GM04503 (cell line): ENCODE measurements at places on chromosomes 16 and 17.

DNA sequence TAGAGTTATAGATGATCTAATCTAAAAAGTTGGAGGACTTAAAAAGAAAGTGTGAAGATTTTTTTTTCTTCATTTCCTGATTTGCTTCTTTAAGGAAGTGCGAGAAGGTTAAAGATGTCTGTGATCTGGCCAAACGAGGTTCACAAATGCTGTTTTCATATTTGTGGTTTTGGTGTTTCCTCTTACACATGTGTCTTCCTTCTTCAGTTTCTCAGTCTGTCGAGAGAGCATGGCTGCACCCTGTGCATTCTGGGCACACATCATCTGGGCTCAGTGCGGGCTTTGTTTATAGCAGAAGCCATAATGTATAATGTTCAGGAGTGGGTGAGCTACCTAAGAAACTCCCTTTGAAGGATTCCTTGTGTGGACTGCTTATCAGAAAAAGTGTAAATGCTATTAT, 260.4 kb upstream of the TBX2 start:
- DNase-seq = peak; percentile 56

- peak; percentile 72 for DNase-seq
These were observed 39.4 kb downstream of the TUBD1 start for GRCh38 chr17:59853168-59853918.

GRCh38 chr17:71402661-71403141, 718.1 kb upstream of the SOX9 start:
- no peak for DNase-seq

DNA sequence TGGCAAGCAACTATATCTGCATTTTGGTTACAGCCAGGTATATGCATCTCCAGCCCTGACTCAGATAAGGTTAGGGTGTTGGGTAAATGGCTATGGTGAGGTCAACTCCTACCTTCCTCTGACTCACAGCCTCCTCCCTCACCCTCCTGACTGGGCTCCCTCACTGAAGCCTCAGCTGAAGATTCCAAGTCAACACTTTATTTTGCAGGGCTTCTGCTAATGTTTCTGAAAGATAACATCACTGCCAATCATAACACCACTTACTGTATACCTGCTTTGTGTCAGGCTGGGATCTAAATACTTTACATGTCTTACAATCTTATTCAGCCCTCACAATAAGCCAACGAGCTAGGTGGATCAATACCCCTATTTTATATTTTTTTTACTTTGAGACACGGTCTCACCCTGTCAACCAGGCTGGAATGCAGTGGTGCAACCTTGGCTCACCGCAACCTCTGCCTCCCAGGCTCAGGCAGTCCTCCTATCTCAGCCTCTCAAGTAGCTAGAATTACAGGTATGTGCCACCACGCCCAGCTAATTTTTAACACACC, 47.8 kb upstream of the GCSH start:
- no peak for DNase-seq

- DNase-seq = no peak
These were observed 795 bp downstream of the KCTD13 start for GRCh38 chr16:29925105-29925756.

DNA sequence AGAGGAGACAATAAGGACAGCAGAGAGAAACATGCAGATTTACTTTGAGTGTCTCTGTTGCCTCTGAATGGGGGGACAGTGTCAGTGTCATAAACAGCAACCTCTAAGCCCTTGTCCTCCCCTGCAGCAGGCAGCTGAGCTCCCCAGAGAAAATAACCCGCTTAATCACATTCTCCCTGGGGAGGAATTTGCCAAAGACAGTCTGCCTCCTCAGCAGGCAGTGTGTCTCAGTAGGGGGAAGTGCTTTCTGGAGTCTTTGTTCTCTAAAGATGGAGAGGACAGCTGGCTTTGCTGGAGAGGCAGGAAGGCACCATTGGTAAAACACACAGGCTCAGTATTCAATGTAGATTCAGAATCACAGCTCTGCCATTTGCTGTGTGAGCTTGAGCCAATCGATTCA, 16.1 kb downstream of the TEKT5 start:
- DNase-seq = no peak

DNA sequence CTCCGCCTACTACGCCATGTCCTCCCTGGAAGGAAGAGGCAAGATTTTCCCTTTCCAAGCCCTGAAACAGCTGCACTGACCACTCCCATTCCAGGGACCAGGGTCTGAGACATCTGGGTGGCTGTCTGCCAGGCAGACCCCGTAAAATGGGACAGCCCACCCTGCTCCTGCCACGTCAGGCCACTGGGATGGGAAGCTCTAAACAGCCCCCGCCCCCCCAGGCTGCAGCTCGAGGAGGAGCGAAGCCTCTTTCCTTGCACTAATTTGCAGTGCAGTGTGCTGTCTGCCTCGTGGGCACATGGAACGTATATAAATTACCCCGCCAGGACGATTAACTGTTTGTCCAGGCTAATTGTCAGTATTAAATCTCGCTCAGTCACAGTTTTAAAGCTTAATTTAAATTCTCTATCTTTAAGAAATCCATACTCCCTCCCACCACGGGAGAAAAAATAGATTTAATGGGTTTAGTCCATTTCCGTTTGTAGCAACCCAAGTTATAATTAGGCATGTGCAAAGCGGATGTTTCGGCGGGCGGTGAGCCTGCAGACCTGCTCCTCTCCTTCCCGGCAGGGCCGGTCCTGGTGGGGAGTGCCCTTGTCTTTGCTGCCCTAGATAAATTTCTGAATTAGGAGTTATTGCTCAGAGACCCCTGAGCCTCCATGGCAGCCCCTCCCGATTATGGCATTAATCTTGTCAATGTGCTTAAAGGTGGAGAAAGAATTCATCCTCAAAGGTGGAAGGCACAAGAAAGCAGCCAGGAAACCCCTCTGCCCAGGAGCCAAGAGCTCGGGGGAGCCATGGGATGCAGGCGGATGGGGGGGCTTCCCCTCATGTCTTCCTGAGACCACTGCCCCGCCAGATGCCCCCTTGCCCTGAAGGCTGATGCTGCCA, 268.0 kb upstream of the TNRC6C start:
- no peak for DNase-seq

DNA sequence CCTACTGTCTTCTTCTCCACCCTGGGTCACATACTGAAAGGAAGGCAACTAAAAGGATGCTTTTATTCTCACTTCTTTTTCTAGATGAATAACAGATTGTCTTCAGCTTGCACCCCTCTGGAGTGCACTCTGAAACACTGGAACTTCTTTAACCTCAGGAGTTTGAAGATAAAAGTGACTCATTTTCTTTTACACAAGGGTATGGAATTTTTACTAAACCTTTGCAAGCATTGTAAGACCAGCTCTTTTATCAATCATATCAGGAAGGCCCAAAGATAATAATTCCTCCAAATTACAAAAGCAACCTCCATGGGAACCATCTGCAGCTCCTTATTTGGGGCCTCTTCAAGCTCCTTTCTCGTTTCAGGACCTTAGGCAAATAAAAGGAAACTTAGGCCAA, 193.5 kb upstream of the KIF2B start:
- DNase-seq = no peak

DNA sequence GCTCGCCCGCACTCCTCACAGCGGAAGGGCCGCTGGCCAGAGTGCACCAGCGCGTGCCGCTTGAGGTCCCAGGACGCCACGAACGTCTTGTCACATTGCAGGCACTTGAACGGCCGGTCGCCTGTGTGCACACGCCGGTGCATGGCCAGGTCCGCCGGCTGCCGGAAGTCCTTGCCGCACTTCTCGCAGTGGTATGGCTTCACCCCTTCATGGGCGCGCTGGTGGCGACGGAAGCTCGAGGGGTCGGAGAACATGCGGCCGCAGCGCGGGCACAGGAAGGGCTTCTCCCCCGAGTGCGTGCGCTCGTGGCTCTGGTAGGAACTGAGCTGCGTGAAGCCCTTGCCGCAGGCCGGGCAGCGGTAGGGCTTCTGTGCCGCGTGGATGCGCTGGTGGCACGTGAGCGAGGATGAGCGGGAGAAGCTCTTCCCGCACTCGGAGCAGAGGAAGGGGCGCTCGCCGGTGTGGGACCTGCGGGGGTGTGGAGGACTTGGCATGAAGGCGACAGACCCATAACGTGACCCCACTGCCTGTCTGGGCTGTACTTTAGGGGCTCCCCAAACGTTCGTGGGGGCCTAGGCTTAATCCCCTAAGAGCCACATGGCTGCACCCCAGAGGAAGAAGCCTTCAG, 12.1 kb downstream of the ZNF668 start:
- DNase-seq = no peak

DNA sequence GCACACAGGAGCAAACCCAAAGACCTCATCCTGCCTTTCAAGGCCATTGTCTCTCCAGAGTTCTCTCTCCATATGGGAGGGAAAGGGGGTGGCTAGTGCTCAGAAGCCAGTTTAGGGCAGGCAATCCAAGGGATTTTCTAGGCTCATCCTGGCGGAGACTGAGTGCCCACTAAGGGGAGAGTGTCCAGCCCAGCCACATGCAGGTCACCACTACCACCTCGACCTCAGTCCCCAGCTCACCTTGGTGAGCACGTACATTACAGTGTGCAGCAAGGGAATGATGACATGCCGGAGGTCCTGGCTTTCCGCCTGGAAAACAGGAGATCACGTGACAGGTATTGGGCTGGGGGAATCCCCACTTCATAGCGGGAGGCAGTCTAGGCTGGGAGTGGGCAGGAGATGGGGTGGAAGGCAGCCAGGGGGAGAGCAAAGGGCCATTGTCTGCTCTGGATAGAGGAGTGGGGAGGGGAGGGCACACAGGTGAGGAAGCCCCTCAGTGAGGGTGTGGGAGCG, 29.9 kb downstream of the PIK3R6 start:
- no peak for DNase-seq

- DNase-seq = no peak
These were observed 152.9 kb upstream of the ANKFN1 start for GRCh38 chr17:56000411-56000810.

- DNase-seq = no peak
These were observed 154.1 kb upstream of the SOX9 start for GRCh38 chr17:71966459-71967313.
